Keratinocyte (primary cell): ENCODE measurements at places on chromosomes 12 and 14. TPM values are rescaled to one million over a fixed set of nuclear protein-coding genes. Genes with fewer than 3 reads are reported as not detected.

DNA sequence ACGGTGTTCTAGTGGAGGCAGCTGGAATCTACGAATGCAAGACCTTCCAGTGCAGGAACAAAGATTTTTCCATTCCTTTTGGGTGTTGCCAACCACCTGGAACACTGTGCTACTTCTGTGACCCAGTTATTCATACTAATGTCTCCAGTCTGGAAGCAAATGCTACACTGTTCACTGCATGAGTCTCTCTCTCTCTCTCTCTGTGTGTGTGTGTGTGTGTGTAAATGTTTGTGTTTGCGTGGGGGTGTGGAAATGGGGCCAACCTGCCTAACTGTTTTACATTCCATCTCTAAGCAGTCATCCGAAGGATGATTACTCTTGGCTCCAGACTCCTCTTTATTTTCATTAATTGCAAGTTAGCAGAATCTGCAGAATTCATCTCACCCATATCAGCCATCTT lies 29.9 kb upstream of the YBX3 start:
- DNase-seq: no peak

DNA sequence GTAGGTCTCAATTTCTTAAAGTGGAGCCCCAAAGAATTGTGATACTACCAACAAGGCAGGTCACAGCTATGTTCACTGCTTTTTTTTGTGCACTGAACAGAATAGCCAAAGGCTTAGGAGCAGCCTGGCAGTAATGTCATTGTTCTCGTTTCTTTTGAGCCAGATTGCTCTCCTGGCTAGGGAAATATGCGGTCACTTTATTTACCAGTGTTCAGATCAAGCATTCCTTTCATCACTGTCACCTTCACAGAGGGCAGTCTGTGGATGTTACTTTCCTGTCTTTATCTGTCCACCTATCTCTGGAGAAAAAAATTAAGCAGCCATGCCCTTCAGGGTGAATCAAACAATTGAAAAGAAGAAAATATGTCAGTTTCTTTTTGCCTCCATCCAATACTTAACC lies 159.6 kb downstream of the BTG1 start:
- DNase-seq: no peak

- no peak for DNase-seq
Measured at GRCh38 chr12:53218551-53219291, 11.7 kb upstream of the ITGB7 start.

GRCh38 chr12:69129564-69129963 lies 109.8 kb upstream of the CPSF6 start:
- DNase-seq: no peak

DNA sequence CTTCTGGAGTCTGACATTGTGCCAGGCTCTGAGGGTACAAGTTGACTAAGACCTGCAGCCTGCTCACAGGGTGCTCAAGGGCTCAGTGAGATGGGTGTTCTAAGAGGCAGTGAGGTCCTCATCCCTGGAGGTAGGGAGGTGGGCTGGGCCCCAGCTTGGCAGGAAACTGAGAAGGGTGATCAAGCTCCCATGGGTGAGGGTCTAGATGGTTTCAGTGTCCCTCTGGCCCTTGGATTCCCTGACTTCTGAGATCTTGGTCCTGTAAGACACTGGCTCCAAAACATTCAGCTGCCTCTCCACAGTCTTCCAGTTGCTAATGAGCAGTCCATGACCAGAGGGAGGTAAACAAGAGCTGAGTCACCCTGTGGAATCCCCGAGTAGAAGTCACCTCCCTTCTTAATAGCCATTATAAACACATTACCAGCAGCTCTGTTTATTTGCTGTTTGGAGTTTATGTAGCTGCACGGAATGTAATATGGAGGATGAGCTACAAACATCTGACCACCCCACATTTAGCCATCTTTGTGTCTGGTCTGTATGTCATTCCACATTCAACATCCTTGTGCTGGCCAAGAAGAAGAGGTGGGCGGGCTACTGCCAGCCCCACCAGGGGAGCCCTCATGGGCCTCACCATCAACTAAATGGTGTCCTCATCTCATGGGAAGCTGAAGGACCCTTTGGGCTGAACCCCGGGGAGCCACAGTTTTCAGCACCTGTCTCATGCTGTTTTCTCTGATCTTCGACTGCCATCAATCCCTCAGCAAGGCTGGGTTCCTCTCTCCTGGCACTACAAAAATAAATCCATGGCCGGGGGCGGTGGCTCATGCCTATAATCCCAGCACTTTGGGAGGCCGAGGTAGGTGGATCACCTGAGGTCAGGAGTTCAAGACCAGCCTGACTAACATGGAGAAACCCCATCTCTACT lies 37.2 kb upstream of the BDKRB2 start:
- DNase-seq: peak; percentile 25

- DNase-seq: no peak
Measured at GRCh38 chr14:94058128-94058673, 22.8 kb downstream of the DDX24 start.

CPNE6 gene
- polyA plus RNA-seq: not detected in 3 replicates

- DNase-seq: no peak
Measured at GRCh38 chr14:50736932-50737419, 68.9 kb upstream of the SAV1 start.

DNA sequence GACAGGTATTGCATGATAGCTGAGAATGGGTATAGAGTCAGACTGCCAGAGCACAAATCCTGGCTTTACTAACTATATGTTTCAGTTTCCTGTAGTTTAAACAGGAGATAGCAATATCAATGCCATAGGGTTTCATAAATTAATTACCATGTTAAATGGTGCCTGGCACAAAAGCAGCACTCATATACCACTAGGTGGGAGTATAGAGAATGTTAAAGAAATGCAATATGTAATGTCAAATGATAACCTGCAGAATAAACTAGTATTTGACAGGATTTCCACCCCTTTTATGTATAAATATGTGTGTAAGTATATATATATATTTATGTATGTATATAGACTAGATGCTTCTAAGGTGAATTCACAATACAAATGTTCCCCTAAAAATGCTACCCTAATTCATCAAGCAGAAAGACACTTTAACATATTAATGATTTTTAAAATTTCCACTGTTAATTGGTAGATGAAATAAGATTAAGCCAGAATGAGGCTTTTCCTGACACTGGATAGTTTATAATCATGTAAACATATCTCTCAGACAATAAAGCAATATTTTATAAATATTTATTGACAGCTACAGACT lies 8.6 kb downstream of the WDR89 start:
- DNase-seq: no peak

GRCh38 chr14:90177539-90178189 lies 78.7 kb upstream of the PSMC1 start:
- DNase-seq: no peak

DCN gene
- polyA plus RNA-seq: 1.1 to 24.8 TPM (median 2.5 TPM) in 3 replicates

GRCh38 chr14:41718477-41719166 lies 111.9 kb downstream of the LRFN5 start:
- DNase-seq: no peak

GRCh38 chr12:26680727-26681455 lies 152.1 kb downstream of the ITPR2 start:
- DNase-seq: no peak

DNA sequence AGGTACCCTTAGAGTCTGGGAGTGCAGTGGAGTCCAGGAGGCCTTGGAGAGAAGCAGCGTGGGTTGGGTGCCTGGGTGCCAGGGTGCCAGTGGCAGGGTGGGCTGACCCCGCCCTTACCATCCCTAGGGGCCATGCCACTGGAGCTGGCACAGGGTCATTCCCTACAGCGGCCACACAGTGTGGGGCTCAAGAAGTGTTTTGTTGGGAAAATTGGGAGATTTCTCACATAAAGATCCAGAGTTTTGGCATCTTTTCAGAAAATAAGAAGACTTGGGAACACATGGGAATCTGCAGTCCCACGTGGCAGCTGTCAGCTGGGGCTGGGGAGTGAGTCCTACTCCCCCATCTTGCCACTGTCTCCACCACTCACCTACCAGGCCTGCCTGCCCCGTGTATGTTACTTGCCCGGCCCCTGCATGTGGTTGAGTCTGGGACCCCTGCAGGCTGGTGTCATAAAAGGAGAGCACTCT lies 4.2 kb downstream of the VASH1 start:
- no peak for DNase-seq
